ENCODE measurements at places on chromosomes 16 and 17.
A peak's percentile ranks its signal among the peaks of the same experiment; 100 is the strongest.

DNA sequence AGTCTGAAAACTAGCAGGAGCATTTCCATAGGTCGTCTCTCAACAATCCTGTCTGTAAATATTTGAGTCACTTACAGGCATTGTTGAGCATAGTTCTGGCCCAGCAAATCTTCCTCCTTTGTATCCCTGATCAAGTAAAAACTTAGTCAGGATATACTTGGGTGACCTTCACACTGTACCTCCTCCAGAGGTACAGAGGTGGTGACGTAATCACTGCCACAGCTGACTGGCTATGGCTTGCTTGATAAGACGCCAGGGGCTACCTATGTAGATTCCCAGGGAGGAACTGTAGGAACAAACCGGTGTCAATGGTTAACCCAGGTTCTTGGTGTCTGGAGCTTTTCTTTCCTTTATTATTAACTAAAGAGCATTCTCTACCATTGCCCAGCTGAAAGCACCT lies at the start of gene KCNJ16:
KCNJ16 (plus strand) TSS at position 270 of the 400 bp plus-strand sequence. CDS start 56,863 bp downstream, outside the sequence.
- H3K36me3 ChIP-seq, result no peaks in the 10 kb centered on the region
- H3K27ac ChIP-seq, result no peak within 1 kb of the TSS
- H3K27me3 ChIP-seq, result peaks cover 1% of the 10 kb centered on the region
- no peak within 1 kb of the TSS for H3K4me3 ChIP-seq
- no peak for DNase-seq
- peaks cover 9% of the 10 kb centered on the region for H3K4me1 ChIP-seq

DNA sequence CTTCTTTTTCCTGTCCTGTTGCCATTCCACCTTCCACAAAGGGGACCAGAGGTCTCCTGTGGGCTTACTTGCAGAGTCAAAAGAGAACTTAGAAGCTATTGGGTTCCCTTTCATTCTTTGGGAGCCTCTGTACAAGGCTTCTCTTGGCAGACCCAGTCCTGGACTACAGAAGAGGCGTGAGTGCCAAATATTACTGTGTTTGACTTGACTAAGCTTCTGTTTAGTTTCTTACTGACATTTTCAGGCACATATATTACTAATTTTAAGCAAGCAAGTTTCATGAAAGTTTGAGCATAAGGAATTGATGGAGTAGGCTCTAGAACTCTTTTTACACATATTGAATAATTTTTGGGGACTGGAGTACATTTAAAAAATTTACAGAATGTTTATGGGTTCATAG lies 254.4 kb downstream of the HAPSTR1 start:
- H3K4me1 ChIP-seq, result no peaks in the 10 kb centered on the region
- no peaks in the 10 kb centered on the region for H3K27me3 ChIP-seq
- no peak overlapping the region for H3K27ac ChIP-seq
- no peak overlapping the region for H3K4me3 ChIP-seq
- DNase-seq, result no peak
- no peaks in the 10 kb centered on the region for H3K36me3 ChIP-seq

GRCh38 chr17:81966343-81967243 lies 5.6 kb upstream of the NOTUM start:
- peaks cover 23% of the 10 kb centered on the region for H3K27me3 ChIP-seq
- no peak overlapping the region for H3K27ac ChIP-seq

- peaks cover 30% of the 10 kb centered on the region for H3K4me1 ChIP-seq
- DNase-seq, result no peak
- H3K36me3 ChIP-seq, result no peaks in the 10 kb centered on the region
- no peak overlapping the region for H3K27ac ChIP-seq
- peaks cover 3% of the 10 kb centered on the region for H3K27me3 ChIP-seq
- no peak overlapping the region for H3K4me3 ChIP-seq
Observed at GRCh38 chr16:68281368-68282063, 17.2 kb downstream of the SLC7A6 start.

GRCh38 chr17:38605841-38606645 lies at the start of gene SRCIN1:
Gene SRCIN1 (minus strand): TSS chr17:38605952. CDS start chr17:38605705, 247 bp downstream.
- peaks cover 9% of the 10 kb centered on the region for H3K36me3 ChIP-seq
- H3K27ac ChIP-seq, result no peak within 1 kb of the TSS
- peaks cover 12% of the 10 kb centered on the region for H3K4me1 ChIP-seq
- no peak within 1 kb of the TSS for H3K4me3 ChIP-seq

DNA sequence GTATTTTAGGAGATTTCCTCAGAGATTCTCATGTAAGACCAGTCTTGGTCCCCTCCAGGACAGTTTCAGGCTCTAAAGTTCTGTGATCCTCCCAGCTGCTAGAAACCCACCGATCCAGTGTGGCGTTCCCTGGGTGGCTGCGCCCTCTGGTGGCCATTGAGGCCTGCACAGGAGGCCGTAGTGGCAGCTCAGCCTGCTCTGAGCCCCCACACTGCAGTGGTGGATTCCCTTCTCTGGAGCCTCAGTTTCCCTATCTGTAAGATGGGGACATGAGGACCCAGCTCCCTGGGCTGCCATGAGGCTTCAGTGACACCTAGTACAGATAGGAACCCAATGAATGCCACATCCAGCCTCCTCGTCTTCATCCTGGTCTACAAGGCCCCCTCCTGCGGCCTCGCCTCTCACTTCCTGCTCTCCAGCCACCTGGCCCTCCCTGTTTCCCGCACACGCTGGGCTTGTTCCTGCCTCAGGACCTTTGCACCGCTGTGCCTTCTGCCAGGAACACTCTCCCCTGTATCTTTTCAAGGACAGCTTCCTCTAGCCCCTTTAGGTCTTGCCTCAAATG lies 16.5 kb downstream of the CCDC102A start:
- peaks cover 14% of the 10 kb centered on the region for H3K27me3 ChIP-seq
- DNase-seq, result peak; percentile 90
- peaks cover 20% of the 10 kb centered on the region for H3K36me3 ChIP-seq
- H3K4me1 ChIP-seq, result peaks cover 29% of the 10 kb centered on the region
- peak overlapping the region; percentile 85 for H3K4me3 ChIP-seq

DNA sequence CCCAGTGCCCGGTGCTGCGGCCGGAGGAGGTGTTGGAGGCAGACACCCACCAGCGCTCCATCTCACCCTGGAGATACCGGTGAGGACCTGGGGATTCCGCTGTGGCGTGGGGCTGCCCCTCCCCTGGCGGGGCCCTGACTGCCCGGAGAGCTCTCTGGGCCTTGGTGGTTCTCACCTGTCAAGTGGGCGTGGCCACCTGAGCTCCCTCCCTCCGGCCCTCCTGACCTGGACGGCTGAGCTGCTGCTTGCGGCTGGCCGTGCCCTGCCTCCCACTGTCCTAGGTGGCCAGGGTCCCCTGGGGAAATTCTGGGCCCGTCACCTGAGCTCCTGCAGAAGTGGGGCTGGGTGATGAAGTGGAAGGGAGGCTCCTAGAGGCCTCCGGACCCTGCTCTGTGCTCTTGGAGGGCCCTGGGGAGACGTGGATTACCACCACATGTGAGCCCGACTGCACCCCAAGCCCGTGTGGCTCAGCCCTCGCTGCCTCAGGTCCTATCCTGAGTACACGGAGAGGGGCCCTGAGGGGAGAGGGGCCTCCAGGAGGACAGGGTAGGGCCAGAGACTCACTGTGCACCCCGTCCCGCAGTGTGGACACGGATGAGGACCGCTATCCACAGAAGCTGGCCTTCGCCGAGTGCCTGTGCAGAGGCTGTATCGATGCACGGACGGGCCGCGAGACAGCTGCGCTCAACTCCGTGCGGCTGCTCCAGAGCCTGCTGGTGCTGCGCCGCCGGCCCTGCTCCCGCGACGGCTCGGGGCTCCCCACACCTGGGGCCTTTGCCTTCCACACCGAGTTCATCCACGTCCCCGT lies 1.1 kb downstream of the IL17C start:
- DNase-seq, result no peak
- no peaks in the 10 kb centered on the region for H3K4me1 ChIP-seq
- no peak overlapping the region for H3K27ac ChIP-seq
- H3K4me3 ChIP-seq, result no peak overlapping the region

GRCh38 chr16:56119133-56119532 lies 72.2 kb upstream of the GNAO1 start:
- no peak overlapping the region for H3K4me3 ChIP-seq
- no peak for DNase-seq
- peaks cover 4% of the 10 kb centered on the region for H3K4me1 ChIP-seq
- H3K36me3 ChIP-seq, result no peaks in the 10 kb centered on the region
- no peak overlapping the region for H3K27ac ChIP-seq

GRCh38 chr17:76032780-76033108 lies 5.6 kb upstream of the EVPL start:
- no peak for DNase-seq
- peaks cover 3% of the 10 kb centered on the region for H3K36me3 ChIP-seq
- no peak overlapping the region for H3K4me3 ChIP-seq
- peaks cover 4% of the 10 kb centered on the region for H3K27me3 ChIP-seq
- peaks cover 12% of the 10 kb centered on the region for H3K4me1 ChIP-seq

GRCh38 chr16:4803401-4803844 lies 990 bp upstream of the ROGDI start:
- peak overlapping the region; percentile 92 for H3K4me3 ChIP-seq
- peaks cover 23% of the 10 kb centered on the region for H3K36me3 ChIP-seq
- peaks cover 2% of the 10 kb centered on the region for H3K27me3 ChIP-seq
- DNase-seq, result no peak
- H3K27ac ChIP-seq, result no peak overlapping the region
- peaks cover 10% of the 10 kb centered on the region for H3K4me1 ChIP-seq

DNA sequence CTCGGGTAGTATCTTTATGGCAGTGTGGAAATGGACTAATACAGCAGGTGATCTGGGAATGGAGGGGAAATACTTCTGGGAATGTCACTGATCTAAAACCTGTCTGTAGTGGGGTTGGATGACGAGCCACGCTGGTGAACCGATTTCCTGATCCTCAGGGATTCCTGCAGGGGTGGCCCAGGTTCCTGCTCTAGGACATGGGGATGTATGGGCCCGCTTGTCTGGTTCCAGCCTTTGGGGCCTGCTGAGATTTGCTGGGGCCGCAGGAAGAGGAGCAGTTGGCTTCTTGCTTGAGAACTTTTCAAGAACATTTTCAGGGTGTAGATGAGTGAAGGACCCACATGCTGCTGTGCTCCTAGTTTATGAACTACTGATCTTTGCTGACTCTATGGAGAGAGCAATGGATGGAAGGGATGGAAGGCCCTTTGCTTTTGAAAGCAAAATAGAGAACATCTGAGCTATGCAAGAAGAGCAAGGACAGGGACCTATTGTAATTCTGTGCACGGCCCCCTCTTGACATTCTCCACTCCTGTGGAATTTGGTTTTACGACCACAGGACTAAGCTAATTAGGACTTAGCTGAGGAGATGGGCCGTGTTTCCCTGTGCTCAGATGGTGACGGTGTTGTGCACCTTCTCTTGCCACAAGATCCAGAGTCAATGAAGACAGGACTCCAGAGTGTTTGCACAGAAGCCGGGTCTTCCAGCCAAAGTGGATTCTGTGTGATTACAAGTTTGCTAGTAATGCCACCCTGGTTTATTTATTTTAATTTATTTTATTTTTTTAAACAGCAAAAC lies 90.5 kb downstream of the SEC14L1 start:
- peaks cover 6% of the 10 kb centered on the region for H3K36me3 ChIP-seq
- H3K4me1 ChIP-seq, result peaks cover 6% of the 10 kb centered on the region
- H3K4me3 ChIP-seq, result no peak overlapping the region
- peaks cover 8% of the 10 kb centered on the region for H3K27me3 ChIP-seq

- DNase-seq, result no peak
- H3K27ac ChIP-seq, result no peak overlapping the region
- H3K4me3 ChIP-seq, result no peak overlapping the region
- no peaks in the 10 kb centered on the region for H3K4me1 ChIP-seq
Observed at GRCh38 chr16:50114357-50115129, 38.6 kb upstream of the TENT4B start.

DNA sequence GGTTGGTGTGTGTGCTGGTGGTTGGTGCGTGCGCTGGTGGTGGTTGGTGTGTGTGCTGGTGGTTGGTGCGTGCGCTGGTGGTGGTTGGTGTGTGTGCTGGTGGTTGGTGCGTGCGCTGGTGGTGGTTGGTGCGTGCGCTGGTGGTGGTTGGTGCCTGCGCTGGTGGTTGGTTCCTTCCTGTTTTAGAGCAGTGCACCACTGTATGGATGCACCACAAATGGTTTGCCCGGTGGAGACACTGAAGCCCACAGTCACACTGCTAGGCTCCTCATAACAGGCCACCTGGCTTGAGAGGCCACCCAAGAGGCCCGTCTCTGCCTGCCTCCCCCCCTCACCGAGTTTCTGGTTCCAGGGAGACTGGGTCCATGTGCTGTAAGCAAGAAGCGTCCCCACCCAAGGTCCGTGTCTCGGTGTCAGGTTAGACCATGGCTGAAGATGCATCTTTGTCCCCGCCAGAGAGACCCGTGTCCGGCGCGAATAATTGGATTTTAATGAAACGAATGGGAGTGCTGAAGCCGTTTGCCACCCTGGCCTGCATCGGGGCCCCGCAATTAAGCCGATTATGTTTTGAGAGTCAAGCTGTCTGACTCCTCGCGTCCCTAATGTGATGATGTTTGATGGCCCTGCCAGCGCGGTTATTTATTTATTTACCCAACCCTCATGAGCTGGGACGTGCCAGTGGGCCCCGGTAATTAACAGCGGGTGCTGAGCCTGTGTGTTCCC lies 161.3 kb upstream of the GSE1 start:
- DNase-seq, result no peak
- no peak overlapping the region for H3K4me3 ChIP-seq
- no peaks in the 10 kb centered on the region for H3K4me1 ChIP-seq
- peaks cover 4% of the 10 kb centered on the region for H3K27me3 ChIP-seq
- H3K36me3 ChIP-seq, result no peaks in the 10 kb centered on the region
- no peak overlapping the region for H3K27ac ChIP-seq

- no peaks in the 10 kb centered on the region for H3K4me1 ChIP-seq
- H3K27me3 ChIP-seq, result no peaks in the 10 kb centered on the region
- DNase-seq, result no peak
- no peaks in the 10 kb centered on the region for H3K36me3 ChIP-seq
Observed at GRCh38 chr16:7505495-7505894, 172.8 kb downstream of the RBFOX1 start.

GRCh38 chr17:11144358-11145233 lies 96.4 kb upstream of the SHISA6 start:
- H3K27ac ChIP-seq, result no peak overlapping the region
- no peaks in the 10 kb centered on the region for H3K4me1 ChIP-seq

- H3K27me3 ChIP-seq, result no peaks in the 10 kb centered on the region
- H3K36me3 ChIP-seq, result no peaks in the 10 kb centered on the region
- H3K4me3 ChIP-seq, result no peak overlapping the region
- no peak for DNase-seq
Observed at GRCh38 chr17:52965856-52966255, 807.3 kb upstream of the CA10 start.

DNA sequence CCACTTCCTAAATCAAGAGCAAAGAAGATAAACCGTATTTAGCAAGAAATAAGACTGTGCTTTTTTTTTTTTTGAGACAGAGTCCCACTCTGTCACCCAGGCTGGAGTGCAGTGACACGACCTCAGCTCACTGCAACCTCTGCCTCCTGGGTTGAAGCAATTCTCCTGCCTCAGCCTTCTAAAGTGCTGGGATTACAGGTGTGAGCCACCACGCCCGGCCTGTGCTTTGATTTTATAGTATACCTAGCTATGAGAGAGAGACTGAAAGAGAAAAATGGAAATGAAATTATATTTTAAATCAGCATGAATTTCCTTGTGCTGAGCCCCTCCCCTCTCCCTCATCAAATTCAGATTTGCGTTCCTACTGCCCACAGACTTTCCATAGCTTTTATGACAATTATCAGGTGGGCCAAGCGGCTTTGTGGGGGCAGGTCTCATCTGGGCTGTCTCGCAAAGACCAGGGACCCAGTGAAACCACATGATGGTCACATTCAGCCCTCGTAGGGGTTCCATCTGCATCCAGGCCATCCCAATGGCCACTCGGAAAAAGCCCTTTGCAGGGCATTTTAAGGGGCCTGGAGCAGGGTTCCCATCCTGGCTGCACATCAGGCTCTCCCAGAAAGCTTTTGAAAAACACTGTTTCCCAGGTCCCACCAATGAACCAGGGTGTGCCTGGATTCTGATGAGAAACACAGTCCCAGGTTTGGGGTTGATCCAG lies 8.5 kb downstream of the CACNG1 start:
- no peak for DNase-seq
- peaks cover 1% of the 10 kb centered on the region for H3K27me3 ChIP-seq
- H3K4me1 ChIP-seq, result no peaks in the 10 kb centered on the region
- peaks cover 11% of the 10 kb centered on the region for H3K36me3 ChIP-seq

Data from endothelial cell (in vitro differentiated cells).